ENCODE measurements at places on chromosomes 7 and 10. TPM values are rescaled to one million over a fixed set of nuclear protein-coding genes. Genes with fewer than 3 reads are reported as not detected.
A peak's percentile ranks its signal among the peaks of the same experiment; 100 is the strongest.

The INMT gene
- total RNA-seq, result 18.8 TPM

The GPR85 gene
- 0.69 TPM for total RNA-seq

The PRKAR2B gene
- total RNA-seq, result 7.1 TPM

The NRF1 gene
- total RNA-seq, result 16.4 TPM

The ADAM12 gene
- 2.1 TPM for total RNA-seq

- no peak for DNase-seq
Measured at GRCh38 chr7:155009570-155010157, 6.7 kb upstream of the PAXIP1 start.

- no peak for DNase-seq
Measured at GRCh38 chr7:51009716-51010496, 227.2 kb upstream of the GRB10 start.

GRCh38 chr10:64798297-64798696 lies 1277.1 kb downstream of the REEP3 start:
- DNase-seq, result no peak

DNA sequence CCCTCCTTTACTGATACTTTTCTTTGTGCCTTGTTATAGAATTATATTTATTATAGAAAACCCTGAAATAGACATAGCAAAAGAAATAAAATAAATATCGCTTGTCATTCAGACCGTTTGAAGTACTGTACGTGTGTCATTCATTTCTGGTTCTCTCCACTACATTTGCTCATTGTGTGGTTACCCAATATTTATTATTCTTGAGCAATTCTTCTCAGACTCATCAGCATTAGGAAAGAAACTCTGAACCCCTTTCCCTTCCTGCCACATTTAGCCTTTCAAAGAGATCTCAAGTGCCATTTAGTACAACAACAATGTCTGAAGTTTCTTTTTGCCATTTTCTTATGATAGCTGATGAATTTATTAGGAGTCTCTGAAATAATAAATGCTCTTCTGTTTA lies 154.1 kb downstream of the KIAA1217 start:
- no peak for DNase-seq

GRCh38 chr7:47361746-47362215 lies 220.1 kb downstream of the TNS3 start:
- no peak for DNase-seq

DNA sequence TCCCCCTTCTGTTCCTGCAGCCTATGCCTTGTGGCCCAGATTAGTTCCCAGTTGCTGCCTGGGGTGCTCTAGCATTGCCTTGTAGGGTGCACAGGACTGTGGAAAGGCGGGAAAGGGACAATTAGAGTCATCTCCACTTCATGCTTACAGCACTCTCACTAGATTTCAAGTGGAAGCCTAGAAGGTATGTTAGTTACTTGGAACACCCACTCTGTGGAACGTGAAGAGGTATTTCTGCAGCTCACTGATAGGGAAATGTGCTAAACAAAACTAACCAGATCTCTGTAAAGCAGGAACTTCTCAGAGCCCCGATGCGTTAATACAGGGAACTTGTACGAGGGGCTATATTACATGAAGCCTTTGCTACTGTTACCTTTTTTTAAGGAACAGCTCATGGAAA lies 19.4 kb downstream of the STMP1 start:
- no peak for DNase-seq

DNA sequence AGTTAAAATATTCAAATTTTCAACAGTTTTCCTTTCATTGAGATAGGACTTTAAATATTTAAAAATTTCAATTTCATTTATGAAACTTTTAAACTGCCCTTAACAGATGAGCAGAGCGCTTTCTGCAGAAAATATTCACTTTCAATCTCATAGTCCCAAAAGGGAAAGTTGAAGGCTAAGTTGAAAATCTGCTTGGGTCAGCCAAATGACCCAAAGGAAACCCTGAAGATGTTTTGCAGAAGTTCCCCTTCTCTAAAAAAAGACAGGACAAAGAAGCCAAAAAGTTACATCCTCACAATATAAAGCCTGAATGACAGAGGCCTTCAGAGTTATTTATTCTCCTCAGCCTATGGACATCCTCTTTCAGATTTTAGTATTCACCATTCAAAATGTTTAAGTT lies 17.6 kb upstream of the SCIN start:
- DNase-seq, result no peak

DNA sequence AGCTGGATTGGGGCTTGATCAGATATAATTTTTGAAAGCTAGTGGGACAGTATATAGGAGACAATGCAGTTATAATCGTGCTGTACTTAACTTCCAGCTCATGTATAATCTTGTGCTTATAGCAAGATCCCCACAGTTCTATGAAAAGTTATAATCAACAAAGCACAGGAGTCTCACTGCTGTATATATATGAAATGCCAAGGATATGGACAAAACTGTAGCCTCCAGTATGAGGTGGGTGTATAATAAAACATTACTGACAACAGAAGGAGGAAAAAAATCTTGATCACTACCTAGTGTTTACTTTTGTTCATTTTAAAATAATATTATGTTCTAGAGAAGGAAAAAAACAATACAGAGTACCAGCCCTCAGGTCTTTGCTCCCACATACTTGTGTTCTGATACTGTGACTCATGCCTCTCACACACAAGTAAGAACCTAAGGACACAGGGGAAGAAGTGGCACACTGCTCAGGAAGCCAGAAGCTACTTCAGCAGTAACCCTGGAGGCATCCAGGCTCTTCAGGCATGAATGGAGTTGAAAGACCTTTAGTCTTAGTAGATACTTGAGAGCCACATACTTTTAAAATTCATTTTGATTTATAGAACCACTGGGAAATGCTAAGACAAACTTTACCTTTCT lies 265.7 kb upstream of the IMMP2L start:
- DNase-seq, result no peak

DNA sequence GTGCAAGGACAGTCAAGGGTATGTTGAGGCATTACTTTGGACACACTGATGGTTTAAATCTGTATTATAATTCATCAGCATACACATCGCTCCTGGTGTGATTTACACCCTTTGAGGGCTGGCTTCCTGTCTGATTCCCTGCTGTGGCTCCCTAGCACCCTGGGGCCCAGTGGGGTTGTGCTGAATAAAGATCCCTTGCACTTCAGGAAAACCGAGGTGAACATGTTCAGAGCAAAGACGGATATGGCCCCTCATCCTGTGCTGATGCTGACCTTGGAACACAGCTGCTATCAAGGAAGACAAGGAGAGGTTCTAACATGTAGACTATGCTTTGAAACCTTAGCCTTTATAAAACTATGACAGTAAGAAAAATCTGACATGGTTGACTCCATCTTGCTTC lies 84.6 kb upstream of the UNC5B start:
- DNase-seq, result no peak

DNA sequence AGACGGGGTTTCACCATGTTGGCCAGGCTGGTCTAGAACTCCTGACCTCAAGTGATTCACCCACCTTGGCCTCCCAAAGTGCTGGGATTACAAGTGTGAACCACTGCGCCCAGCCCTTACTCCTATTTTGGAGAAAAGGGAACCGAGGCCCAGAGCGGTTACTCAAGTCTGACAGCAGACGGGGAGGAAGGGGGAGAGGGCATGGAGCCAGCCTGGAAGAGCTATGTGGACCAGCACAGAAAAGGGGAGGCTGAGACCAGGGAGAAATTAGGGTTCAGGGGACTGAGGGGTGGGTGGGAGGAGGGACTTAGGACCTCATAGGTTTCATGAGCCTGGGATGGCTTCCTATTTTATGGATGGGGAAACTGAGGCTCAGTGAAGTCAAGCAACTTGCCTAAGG lies 1.5 kb downstream of the SFRP5 start:
- no peak for DNase-seq

DNA sequence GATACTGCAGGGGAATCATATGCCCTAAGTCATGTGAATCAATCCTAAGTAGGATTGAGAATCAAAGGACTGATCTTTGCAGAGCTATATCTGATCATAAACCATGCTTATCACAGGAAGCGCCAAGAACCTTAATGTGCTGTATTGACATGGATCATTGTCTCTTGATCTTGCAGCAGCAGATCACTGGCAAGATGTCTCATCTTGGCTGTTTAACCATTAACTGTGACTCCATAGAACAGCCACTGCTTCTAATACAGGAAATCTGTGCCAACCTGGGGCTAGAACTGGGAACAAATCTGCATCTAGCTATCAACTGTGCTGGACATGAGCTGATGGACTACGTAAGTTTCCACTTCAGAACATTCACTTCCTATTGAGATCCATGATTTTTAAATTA lies 21.6 kb downstream of the ENO4 start:
- no peak for DNase-seq

- peak; percentile 57 for DNase-seq
Measured at GRCh38 chr7:35253710-35254495, at the start of gene TBX20. TSS of gene TBX20 (minus strand) at chr7:35254100. CDS start at chr7:35253620, 480 bp downstream.

- no peak for DNase-seq
Measured at GRCh38 chr7:102321351-102322201, 34.7 kb downstream of the SPDYE6 start.
